Renal cortical epithelial cell (primary cell): ENCODE measurements at places on chromosomes 5 and 9. TPM values are rescaled to one million over a fixed set of nuclear protein-coding genes. Genes with fewer than 3 reads are reported as not detected.
A peak's percentile ranks its signal among the peaks of the same experiment; 100 is the strongest.

- DNase-seq: no peak
These were observed 52.8 kb downstream of the VAV2 start for GRCh38 chr9:133939171-133939785.

The FAM78A gene
- 0.17 and 0.85 TPM in 2 replicates for total RNA-seq

DNA sequence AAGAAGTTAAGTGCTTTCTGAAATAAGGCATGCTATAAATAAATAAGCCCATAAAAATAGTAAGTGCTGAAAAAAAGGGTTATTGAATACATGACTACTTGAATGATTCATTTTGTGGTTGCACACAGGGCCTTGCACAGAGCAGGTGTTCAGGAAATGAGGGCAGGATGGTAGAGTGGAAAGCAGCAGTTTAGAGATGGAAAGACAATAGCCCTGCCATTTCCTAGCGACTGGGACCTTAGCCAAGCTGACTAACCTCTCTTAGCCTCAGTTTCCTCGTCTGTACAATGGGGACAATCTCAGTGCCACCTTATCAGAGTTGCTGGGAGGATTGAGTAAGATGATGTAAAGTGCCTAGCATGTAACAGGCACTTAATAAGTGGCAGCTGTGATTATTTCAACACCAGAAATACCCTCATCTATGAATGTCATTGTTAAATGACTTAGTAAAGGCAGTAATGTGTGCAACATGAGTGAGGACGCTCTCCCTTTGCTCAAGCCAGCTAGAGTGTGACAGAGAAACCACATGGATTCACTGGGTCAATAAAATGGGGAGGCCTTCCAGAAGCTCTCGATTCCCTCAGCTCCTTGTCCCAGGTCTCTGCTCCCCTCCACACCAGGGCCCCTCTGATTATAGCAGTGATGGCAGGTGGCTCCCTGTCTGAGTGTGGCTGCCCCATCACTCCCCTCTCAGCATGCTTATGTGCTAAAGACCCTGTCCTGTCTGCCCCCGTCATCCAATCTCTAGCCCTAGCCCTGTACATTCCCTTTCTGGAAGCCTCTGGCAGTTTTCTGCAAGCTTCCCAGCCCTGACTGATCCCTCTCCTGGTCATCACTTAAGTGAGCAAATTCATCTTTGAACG is 16.0 kb upstream of the PHF19 start:
- DNase-seq: peak; percentile 82

GRCh38 chr5:39274398-39275085 is 55.2 kb upstream of the FYB1 start:
- no peak for DNase-seq

GRCh38 chr5:54073735-54074134 is 236.6 kb downstream of the ARL15 start:
- no peak for DNase-seq

- no peak for DNase-seq
These were observed 49.1 kb downstream of the SEMA4D start for GRCh38 chr9:89448821-89449220.

- DNase-seq: no peak
These were observed 220.0 kb downstream of the GOLPH3 start for GRCh38 chr5:31954091-31954490.

GRCh38 chr9:121107881-121108280 is 33.1 kb downstream of the CNTRL start:
- no peak for DNase-seq

The TCOF1 gene
- 11.6 and 22.0 TPM in 2 replicates for total RNA-seq

- no peak for DNase-seq
These were observed 149.1 kb upstream of the KLF4 start for GRCh38 chr9:107638521-107639310.

The ZBED3 gene
- 0.69 and 13.4 TPM in 2 replicates for total RNA-seq

DNA sequence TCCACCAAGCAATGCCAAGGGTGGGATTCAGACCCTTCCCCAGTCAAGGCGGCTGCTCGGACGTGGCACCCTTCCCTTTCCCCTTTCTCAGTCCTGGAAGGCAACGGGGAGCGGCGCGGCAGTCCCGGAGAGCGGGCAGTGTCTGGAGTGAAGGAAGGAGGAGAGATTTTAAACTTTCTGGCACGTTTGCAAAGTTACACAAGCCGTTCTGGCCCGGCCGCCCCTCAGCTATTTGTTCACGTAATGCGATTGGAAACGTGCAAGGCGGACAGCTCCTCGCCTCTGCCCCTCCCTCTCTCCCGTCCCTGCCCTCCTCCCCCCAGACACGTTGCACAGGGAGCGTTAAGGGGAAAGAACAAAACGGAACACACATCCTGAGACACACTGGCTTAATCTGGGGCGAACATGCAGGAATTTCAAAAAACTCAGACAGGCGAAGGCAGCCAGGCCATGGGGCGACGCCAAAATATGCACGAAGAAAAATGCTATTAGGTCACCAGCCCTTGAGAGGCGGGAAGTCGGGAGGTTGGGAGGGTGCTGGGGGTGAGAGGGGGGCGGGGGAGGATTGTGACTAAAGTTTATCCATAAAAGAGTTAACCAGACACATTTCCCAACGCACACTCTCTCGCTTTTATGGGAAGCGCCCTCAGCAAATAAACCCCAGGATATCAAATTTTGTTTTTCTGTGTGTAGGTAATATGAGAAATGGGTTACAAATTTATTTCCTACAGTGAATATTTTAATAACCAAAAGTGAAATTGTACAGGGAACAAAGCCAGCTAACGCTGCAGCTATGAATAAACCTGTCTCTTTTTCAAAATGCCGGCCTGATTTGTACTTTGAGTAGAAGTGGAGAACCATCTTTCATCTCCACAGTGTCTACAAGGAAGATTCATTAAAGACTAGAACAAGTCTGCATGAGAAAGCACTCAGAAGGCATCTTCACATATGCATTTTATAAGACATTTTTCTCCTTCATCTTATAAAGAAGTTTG is at the start of gene LOX:
Gene LOX (minus strand): TSS at position 144 of the 995 bp plus-strand sequence. CDS start 274 bp downstream, outside the sequence.
- DNase-seq: peak; percentile 63

DNA sequence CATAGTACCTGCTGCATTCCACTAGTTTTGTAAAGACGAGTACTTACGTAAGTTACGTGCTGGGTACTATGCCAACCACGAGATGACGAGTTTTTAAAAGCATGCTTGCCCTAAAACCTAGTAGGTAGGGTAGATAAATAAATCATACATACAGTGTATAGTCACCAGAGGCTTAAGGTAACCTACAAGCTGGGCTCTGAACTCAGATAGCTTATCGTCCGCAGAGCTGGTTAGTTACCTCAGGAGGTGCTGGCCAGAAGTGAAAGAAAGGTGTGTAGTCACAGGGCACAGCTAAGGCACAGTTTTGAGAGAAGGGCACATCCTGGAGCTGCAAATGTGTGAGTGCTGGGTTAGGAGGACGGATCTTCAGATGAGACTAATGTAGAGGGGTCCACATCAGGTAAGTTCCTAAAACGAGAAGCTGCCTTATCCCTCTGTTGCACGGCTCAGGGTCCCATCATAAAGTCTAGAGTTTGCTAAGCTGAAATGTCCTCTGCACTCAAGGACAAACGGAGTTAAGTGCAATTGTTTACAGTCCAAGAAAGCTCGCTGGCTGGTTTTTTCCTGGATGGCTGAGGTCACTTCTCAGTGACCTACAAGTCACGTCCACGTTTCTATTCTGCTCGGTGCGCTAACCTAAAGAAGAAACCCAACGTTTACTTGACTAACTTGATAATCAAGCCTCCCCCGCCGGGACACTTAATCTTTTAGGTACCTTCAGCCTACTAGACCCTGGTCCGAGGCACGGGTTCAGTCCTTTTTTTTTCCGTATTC is 1.1 kb upstream of the SNX24 start:
- DNase-seq: peak; percentile 27

The PCDHB15 gene
- under 0.01 and 1.3 TPM in 2 replicates for total RNA-seq

The CARTPT gene
- not detected in 2 replicates for total RNA-seq

The MUSK gene
- not detected in 2 replicates for total RNA-seq

The ADAMTSL1 gene
- 1.5 and 2.3 TPM in 2 replicates for total RNA-seq

The FGF18 gene
- 0.35 and 1.4 TPM in 2 replicates for total RNA-seq

The TNFSF15 gene
- total RNA-seq: 1.3 and 7.3 TPM in 2 replicates

The BTNL3 gene
- not detected in 2 replicates for total RNA-seq
